ENCODE measurements at places on chromosomes 11 and 22.

DNA sequence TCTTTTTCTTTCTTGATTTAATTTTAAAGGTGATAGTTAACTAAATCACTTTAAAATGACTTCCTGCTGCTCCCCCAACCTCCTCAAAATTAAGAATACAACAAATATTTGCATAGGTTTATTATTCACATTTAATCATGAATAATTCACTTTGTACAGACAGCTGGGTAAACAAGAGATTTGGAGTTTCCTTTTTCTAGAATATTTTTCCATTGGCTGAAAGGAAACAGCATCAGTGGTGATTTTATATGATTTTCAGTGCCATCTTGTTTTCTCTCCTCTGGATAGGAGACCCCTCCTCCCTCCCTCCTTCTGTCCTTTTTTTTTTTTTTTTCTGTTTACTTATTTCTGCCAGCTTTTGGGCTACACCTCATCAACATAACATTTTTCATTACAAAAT lies 60.5 kb downstream of the LIF start:
- DNase-seq, result no peak

DNA sequence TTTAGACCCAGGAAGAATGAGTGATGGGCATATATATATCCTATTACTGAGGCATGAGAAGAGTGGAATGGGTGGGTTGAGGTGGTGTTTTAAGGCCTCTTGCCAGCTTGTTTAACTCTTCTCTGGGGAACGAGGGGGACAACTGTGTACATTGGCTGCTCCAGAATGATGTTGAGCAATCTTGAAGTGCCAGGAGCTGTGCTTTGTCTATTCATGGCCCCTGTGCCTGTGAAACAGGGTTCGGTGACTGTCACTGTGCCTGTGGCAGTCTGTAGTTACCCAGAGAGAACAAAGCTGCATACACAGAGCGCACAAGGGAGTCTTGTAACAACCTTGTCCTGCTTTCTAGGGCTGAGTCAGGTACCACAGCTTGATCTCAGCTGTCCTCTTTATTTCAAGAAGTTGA lies 11.7 kb downstream of the LIMK2 start:
- DNase-seq, result no peak

DNA sequence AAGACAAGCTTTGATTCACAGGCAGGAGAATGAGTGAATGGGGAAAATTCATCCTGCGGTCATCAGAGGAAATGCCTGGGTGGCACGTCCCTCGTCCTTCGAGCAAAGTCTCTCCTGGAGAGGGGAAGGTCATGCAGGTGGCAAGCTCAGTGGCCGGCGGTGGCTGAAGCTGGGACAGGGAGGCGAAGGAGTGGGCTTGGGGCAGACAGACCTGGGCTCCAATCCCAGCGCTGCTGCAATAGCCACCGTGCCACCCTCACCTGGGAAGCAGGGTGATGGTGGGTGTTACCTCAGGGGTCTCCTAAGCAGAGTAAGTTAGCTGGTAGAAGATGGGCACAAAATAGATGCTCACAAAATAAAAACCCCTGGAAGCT lies 22.4 kb upstream of the CACNG2 start:
- DNase-seq, result no peak

- no peak for DNase-seq
These were observed 1032.7 kb upstream of the TENM4 start for GRCh38 chr11:80473562-80473961.

DNA sequence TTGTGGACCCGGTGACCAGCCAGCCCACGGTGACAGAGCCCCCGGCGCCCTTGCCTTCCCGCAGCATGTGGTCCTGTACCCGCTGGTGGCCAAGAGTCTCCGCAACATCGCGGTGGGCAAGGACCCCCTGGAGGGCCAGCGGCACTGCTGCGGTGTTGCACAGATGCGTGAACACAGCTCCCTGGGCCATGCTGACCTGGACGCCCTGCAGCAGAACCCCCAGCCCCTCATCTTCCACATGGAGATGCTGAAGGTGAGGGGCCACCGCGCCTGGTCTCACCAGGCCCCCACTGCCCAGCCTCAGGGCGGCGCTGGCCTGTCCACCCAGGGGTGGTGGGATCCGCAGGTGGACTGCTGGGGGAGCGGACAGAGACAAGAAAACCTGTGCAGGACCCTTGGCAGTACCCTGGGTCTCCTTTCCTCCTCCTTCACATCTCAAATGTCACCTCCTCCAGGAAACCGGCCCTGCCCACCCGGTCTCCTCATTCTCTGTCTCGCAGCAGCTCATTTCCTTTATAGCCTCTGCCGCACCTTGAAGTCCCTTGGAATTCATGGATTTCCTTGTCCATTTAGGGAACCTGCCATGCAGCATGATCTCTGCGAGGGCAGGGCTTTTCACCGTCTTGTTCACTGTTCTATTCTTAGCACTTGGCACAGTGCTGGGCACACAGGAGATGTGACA lies 6.5 kb downstream of the AIP start:
- DNase-seq, result no peak

- DNase-seq, result no peak
These were observed 96.1 kb upstream of the THY1 start for GRCh38 chr11:119518746-119519730.

- peak; percentile 15 for DNase-seq
These were observed 22.1 kb downstream of the GGTLC2 start for GRCh38 chr22:22666307-22667091.

- DNase-seq, result no peak
These were observed 66.4 kb upstream of the OR4B1 start for GRCh38 chr11:48150213-48150612.

DNA sequence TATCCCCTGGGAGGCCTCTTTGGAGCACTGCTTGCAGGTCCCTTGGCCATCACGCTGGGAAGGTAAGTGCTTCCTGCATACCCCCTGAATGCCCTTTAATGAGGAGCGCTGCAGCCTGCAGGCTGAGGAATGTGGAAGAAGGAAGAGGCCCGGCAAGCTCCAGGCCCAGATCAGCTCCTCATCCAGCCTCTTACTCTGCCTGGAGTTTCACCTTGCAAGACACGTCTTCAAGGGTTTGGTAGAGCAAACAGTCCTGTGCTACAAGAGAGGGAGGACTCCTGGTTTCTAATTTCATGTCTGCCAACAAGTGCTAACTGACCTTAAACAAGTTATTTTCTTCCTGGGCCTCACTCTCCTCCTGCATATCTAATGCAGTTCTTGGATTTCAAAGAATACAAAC lies 10.9 kb downstream of the SLC2A11 start:
- DNase-seq, result no peak

GRCh38 chr11:116274521-116274920 lies 498.3 kb downstream of the BUD13 start:
- no peak for DNase-seq

DNA sequence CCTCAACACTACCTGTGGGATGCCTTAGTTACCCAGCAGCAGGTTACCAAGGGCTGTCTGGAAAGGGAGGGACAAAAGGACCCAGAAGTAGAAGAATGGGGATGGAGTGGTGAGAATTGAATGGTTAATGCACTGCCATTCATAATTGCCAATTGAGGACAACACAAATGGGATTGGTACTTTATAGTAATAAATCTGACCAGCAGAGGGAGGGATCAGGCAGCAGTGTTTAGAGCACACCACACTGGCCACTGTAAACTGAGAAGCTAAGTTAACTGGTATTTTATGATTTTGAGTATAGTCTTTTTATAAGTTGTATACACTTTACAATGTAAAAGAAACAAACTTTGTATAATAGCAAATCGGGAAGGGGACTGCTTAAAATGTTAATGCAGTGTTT lies 10.7 kb downstream of the TBRG1 start:
- DNase-seq, result peak; percentile 51

GRCh38 chr11:44893308-44893822 lies 57.3 kb downstream of the TP53I11 start:
- no peak for DNase-seq

Measured in AML-193 (cell line).